ENCODE measurements at places on chromosomes 5 and 9.

GRCh38 chr5:96528826-96529474, 95.9 kb upstream of the PCSK1 start:
- no peak for DNase-seq

DNA sequence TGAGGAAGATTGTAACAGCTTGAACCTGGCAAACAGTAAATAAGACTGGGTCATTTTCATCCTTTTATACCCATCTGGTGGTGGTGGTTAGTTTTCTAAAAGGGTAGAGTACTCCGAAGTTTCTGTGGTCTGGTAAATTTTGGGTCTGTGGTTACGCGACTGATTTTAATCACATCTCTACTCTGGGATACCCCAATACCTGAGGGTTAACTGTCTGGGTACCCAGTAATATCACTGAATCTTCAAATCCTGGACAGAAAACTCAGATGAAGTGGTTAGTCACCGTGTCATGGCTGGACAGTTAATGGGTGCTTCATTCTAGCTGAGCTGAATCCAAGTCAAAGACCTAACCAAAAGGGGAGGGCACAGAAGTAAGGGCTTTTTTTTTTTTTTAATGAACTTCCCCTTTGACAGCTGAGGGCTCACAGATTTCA, 474.2 kb downstream of the GADD45G start:
- DNase-seq = no peak

DNA sequence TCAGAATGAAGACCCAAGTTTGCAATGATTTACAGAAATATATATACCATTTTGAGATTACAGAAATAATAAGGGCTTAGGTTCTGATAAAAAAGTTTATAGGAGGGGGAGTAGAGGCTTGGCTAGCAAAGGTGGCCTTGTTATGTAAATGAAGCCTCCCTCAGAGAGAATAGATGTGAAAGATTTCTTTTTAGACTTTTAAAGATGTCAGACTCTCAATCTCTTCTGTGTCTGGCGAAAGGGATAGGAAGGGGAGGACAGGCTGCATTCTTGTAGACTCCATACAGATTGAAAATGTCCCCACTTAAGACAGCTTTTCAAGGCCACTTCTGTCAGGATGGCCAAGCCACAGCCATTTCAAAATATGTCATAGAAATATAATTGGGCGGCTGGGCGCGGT, 63.1 kb upstream of the CLINT1 start:
- DNase-seq = no peak

GRCh38 chr9:36914212-36914577, 119.9 kb downstream of the PAX5 start:
- no peak for DNase-seq

- no peak for DNase-seq
Measured at GRCh38 chr9:133939845-133940244, 52.3 kb downstream of the VAV2 start.

DNA sequence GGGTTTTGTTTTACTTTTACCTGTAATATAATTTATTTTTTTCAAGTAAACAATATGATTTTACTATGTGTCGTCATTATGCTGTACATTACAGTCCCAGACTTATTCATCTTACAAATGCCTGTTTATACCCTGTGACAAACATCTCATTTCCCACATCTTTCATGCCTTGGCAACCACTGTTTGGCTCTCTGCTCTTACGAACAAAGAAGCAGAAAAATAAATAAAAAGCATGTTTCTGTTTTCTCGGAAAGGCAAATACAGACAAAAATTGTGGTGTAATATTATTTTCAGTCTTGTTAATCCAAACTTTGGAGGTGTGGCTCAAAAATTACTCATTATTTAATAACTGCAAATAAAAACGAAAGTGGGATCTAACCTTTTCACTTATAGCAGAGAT, 393.0 kb downstream of the CDH12 start:
- no peak for DNase-seq

DNA sequence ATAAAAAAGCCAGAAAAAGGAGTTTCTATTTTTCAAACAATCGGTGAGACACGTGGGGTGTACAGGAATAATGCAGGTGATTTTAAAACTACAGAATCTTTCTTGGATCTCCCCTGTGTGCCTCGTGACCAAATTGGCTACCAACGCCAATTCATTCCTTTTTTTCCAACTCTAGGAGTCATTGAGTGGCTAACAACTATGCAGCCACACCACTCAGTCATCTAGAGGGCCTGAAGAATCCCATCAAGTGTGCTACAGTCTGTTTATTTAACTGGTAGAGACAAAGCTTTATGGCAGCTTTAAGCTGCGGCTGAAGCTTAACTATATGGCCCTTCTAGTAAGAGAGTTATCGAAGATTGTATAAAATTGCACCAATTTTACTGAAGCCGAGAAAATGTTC, 113.1 kb upstream of the NIPBL start:
- DNase-seq = no peak

- no peak for DNase-seq
Measured at GRCh38 chr5:44884036-44884435, 75.3 kb downstream of the MRPS30 start.

DNA sequence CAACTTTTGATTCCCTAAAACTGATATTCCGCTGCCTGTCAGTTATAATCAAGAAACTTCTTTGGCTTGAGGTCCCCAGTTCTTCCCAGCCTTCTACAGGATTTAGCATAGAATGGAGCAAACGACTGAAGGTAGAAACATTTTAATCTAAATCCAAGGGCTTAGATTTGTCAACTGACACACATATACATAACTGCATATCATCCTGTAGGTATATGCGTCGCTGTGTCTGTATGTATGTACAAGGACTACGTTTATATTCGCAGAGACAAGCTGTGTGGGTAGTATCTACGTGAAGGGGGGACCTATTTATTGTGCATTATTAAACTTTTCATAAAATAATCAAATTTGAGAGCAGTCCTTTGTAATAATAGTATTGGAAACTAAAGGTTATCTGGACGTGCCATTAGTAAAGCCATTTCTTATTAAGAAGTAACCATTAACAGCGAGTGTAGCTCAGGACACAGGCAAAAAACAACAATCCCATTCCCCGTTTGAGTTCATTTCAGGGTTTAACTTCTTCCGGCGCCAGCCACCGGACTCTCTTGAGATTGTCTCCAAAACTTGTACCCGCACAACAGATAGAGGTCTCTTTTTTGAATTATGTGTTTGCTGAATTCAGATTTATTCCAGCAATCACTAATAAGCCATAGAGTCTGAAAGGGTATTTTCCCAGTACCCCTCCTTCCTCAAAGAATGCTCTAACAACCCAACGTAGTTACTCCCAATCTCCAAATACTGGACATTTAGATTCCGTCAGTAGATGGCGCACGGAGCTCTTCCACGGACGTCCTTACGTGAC, 2.1 kb upstream of the MLLT3 start:
- DNase-seq = peak; percentile 17

DNA sequence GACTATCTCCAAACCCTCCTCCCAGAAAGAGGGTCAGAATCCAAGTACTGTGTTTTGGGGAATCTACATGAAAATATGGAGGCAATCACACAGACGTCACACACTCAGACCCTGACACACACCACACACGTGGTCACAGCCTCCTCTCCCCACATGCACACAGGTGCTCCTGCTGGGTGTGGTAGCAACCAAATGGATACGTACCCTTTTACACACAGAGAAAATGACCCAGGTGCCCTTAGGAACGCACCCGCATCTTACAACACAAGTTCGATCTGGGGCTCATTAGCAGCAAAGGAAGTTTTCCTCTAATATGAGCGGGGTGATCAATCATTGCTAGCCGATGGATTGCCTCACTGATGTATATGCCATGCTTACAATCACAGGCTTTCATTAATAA, 480.2 kb upstream of the KLF4 start:
- DNase-seq = no peak

DNA sequence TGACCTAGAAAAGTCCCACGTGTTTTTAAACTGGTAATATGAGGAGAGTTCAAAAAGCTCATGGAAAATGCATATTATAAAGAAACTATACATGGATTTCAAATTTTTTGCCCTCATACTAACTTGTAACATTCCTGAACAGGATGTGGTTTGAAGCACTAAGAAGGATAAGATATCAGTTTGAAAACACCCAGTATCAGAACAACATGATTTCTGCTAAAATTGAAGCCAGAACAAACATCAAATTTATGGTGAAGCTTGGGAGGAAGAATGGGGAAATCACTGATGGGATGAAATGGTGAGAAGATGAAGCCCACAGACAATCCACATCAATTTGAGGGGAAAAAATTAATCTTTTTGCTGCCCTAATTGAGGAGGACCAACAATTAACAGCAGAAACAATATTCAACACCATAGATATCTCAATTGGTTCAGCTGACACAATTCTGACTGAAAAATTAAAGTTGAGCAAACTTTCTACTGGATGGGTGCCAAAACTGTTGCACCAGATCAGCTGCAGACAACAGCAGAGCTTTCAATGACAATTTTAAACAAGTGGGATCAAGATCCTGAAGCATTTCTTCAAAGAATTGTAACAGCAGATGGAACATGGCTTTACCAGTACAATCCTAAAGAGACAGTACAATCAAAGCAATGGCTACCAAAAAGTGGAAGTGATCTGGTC, 113.2 kb upstream of the SNX2 start:
- no peak for DNase-seq

GRCh38 chr5:178461004-178461730, 129.0 kb downstream of the COL23A1 start:
- DNase-seq = no peak

DNA sequence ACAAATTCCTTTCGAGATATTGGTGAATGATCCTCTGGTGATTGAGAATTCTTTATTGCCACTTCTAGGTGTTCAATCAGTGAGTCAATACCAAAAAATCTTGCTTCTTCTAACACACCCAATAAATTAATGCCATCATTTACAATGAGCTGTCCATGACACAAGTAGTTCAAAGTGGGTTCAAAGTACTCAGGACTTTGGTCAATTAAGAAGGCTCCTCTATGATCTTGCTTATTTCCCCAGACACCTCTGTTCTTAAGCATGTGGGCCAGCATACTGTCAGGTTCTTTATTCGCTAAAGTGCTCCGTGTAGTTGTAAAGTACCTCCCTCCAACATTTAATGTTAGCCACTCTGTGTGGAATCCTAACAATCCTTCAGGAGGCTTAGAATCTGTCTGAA, 127.1 kb downstream of the WDR70 start:
- no peak for DNase-seq

- DNase-seq = no peak
Measured at GRCh38 chr9:12723409-12724028, 30.3 kb downstream of the TYRP1 start.

DNA sequence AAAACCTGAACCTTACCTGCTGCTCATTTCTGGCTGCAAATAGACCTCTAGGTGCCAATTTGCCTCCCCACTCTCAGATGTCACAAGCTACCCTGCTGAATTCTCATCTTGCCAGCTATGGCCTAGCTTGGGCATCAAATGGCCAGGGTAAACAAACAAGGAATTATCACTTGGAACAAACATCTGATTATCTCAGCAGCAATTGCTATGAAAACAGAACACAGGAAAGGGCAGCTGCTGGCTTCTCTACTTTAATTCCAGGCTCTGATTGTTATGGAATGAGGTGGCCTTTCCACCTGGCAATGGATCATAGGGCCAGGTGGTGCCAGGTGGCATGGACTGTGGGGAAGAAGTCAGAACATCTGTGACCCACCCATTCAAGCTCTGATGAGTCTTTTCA, 505.1 kb downstream of the TLR4 start:
- no peak for DNase-seq
